ENCODE measurements at places on chromosomes 16 and 17.

GRCh38 chr17:78127888-78128550, 536 bp downstream of the TMC6 start:
- DNase-seq, result peak; percentile 55

DNA sequence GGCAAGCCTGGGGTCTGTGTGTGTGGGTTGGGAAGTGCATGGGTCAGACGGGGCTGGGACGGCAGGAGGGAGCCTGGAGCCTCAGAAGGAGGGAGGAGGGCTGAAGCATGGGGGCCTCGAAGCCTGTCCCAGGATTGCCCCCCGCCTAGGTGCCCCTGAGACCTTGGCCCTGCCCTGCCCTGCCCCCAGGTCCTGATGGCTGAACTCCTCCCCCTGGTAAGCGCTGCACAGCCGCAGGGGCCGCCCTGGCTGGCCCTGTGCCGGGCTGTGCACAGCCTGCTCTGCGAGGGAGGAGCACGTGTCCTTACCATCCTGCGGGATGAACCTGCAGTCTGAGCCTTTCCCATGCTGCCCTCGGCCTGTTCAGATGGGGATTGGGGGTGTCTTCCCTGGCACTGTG, 4.4 kb downstream of the TEDC2 start:
- DNase-seq, result no peak

DNA sequence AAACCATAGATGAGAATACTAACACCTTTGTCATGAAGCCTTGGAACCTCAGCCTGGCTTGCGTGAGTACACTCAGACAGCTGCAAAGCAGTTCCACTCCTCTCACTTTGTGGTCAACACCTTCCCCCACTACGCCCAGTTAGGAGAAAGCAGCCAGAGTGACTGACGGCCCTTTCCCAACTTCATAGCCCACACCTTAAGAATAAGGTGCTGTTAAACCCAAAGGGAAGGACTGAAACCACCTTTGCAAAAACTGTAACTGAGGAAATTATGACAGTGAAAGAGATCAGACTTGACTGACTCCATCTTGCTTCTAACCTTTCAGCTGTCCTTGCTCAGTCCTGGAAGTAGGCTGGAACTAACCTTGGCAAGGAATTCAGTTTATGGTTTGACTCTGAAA, 13.7 kb downstream of the N4BP1 start:
- DNase-seq, result no peak

DNA sequence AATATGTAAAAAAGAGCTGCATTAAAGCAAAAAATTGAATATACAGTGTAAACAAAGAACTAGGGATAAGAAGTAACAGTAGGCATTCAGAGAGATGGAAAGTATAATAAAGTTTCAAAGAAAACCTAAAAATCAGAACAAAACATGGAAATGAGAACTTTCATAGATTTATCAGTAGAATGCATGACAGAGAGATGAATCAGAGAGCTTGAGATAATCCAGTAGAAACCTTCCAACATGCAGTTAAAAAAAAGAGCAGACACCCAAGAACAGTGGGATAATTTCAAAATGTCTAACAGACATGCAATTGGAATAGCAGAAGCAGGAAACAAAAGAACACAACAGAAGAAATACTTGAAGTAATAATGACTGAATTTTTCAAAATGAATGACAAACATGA, 1384.2 kb downstream of the CDH11 start:
- peak; percentile 76 for DNase-seq

DNA sequence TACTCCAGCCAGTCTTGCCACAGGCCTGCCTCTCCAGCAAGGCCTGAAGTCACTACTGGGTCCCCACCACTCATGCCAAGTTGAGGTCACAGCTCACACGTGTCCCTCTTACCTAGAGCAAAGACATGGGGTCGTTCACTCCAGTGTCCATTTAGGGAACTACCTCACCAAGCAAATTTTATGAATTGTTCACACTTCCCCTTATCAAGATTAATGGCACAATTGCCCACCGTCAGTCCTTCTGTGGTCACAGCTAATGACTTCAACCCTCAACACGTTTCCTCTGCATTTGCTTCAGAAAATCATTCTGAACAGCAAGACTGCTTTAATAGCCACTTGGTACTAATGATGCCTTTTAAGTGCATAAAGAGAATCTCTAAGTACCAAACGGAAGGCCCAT, 14.6 kb downstream of the IRX6 start:
- DNase-seq, result no peak

DNA sequence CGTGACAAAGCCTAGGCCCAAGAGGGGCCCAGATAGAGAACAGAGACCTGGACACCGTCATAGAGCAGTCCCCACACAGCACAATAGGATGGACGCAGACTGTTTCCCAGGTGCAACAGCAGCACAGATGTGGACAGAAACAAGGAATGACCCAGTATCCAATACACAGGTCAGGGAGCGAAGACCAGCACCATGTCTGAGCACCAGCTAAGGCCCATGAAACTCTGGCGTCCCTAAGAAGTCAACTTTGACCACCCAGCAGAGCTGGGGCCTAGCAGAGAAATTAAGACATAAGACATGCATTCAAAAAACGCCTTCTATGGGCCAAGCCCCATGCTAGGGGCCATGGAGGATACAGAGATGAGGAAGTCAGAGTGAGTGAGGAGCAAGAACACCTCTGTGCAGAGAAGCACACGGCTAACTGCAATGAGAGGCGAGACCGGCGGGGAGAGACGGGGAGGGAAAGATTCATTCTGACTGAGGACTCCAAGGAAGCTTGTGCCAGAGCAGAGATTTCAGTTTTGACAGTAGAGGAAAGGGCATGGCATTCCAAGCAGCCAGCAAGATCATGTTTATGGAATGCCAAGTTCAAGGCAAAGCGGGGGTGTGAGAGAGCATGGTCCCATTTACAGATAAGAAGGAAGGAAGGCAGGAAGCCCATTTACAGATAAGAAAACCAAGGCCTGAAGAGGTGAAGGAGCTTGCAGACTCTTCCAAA, 50.8 kb downstream of the PITPNM3 start:
- DNase-seq, result peak; percentile 84

- DNase-seq, result no peak
Observed at GRCh38 chr17:74873874-74874614, 1.2 kb upstream of the FDXR start.

- no peak for DNase-seq
Observed at GRCh38 chr17:19470530-19471261, 59.7 kb downstream of the RNF112 start.

- peak; percentile 7 for DNase-seq
Observed at GRCh38 chr16:47905771-47906170, 250.0 kb downstream of the ABCC12 start.

DNA sequence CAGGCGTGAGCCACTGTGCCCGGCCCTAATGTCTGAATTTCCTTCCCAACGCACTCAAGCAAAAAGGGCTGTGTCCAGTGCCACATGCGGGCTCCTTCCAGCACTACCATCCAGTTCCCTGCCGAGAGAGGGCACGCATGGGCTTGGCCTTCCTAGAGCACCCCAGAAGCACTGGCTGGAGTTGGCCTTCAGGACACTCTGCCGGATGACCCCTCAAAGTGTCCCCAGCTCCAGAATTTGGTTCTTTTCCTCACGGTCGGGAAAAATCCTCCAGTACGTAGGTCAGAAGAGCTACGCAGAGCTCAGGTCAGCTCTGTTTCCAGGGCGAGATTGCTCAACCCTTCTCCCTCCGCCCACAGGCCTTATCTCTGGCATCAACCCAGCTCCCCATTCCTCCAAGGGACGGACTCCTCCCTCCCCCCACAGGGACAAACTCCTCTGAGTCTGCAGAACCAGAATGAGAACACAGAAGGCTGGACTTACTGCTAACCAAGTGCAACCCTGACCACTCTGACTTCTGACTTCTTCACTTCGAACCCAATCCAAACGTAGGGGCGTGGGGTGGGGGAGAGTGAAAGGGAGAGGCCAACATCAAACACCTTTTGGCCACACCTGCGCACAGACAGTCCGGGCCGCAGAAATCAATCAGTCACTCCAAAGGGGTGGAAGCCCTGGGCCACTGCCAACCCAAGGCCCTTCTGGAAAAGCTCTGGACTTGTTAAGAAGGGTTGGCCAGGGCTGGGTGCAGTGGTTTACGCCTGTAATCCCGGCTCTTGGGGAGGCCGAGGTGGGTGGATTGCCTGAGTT, 3.6 kb downstream of the CDC42EP4 start:
- peak; percentile 97 for DNase-seq

DNA sequence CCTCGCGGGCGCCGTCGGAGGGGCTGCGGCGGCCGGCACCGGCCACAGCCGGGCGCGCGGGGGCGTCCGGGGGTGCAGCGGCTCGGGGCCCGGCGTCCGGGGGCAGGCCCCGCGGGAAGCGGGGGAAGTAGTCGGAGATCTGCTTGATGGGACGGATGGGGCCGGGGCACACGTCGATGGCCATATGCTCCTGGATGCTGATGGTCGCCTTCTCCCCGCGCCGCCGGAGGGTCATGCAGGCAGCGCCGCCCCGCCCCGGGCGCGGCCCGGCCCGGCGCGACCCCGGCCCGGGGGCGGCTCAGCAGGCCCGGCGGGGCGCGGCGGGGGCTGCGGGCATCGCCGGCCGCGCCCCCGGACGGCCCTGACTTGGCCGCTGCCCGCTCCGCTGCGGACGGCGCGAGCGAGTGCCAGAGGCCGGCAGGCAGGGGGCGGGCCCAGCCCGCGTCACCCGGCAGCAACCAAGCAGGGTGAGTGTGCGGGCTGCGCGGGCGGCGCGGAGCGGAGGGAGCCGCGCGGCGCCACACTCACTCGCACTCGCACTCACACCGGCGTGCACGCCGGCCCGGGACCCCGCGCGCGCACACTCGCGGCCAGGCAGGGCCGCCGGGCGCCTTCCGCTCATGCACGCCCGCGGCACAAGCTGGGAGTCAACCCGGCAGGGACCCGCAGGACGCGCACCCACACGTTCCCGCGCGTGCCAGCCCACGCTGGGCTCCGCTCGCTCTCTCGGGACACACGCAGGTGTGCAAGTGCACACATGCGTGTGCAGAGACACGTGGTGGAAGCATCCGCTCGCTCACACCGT, at the start of gene DOC2B:
DOC2B (minus strand) TSS at position 406 of the 805 bp plus-strand sequence; CDS start at position 235, 171 bp downstream.
- DNase-seq, result peak; percentile 74
